Fibroblast of skin of left biceps (primary cell): ENCODE measurements at places on chromosomes 1 and 21.

GRCh38 chr1:12215118-12215961 is 14.5 kb upstream of the VPS13D start:
- DNase-seq = no peak

DNA sequence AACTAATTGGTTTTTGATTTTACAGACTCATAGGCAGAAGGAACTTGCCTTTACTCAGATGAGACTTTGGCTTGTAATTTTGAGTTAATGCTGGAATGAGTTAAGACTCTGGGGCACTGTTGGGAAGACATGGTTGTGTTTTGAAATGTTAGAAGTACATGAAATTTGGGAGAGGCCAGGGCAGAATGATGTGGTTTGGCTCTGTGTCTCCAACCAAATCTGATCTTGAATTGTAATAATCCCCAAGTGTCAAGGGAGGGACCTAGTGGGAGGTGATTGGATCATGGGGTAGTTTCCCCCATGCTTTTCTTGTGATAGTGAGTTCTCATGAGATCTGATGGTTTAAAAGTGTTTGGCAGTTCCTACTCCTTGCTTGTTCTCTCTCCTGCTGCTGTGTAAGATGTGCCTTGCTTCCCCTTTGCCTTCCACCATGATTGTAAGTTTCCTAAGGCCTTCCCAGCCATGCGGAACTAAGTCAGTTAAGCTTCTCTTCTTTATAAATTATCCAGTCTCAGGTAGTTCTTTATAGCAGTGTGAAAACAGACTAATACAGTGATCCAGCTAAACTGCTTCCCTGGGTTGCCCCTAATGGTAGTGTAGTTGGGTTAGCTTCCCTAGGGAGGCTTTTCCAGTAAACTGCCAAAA is 10.2 kb downstream of the CPT2 start:
- DNase-seq = no peak

- no peak for DNase-seq
Measured at GRCh38 chr1:27940297-27940696, 5.5 kb downstream of the SMPDL3B start.

DNA sequence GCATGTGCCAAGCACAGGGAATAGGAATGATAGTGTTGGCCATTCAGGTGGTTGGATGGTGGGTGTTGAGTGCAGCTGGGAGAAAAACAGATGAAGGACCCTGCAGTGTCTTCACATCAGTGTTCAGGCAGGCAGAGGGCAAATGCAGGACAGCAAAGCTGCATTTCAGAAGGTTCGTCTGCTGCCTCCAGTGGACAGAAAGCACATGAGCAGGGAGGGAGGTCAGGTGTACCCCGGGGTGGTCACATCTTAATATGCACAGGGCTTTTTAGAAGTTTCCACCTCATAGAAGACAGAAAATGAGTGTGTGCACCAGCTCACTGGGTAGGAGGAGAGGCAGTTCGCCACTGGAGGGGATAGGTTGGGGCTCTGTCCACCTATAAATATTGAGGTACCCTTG is 184.9 kb downstream of the SLC35F3 start:
- DNase-seq = no peak

DNA sequence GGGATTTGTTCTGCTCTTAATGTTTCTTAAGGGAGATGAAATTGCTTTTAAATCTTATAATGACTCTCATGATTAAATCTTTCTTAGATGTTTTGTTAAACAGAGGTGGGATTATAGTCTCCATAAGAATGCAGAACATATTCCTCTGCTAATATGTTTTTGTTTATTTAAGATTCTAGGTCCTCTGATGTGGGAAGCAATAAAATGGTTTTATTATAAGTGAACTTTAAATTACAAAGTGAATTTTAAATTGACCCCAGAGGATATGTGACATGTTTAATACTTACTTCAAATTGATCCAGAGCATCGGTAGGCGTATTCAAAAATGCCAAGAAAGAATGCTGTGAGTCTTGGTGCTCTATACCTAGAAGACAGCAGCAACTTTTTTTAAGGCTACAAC is 129.4 kb downstream of the COQ8A start:
- DNase-seq = no peak

- DNase-seq = no peak
Measured at GRCh38 chr1:176785791-176786190, 322.8 kb downstream of the PAPPA2 start.

DNA sequence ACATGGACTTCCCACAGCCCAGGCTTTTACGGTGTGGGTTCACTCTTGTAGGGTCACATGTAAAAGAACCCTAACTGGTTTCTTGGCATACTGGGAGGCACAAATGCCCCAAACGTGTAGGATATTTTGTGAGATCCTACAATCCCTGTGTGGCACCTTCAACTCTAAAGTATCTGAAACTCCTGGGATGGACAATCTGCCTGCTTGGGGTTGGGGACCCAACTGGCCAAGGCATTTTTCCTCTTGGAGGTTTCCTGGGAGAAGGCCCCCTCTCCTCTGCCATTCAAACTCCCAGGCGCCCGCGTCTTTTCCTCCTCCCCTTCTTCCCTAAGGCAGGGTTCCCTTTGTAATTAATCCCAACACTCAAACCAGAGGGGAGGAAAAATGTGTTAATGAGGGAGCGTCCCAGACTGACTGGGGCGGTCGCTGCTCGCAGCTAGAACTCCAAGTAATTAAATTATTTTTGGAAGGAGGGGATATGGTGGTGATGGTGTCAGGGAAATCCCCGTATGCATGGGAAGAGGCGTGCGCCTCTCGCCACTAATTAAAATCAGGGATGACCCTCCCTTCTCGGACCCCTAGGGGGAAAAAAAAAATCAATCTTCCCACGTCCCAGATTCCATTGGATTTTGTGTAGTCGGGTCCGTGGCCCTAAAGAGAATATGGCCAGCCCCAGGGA is 681 bp upstream of the VANGL2 start:
- DNase-seq = peak; percentile 14

DNA sequence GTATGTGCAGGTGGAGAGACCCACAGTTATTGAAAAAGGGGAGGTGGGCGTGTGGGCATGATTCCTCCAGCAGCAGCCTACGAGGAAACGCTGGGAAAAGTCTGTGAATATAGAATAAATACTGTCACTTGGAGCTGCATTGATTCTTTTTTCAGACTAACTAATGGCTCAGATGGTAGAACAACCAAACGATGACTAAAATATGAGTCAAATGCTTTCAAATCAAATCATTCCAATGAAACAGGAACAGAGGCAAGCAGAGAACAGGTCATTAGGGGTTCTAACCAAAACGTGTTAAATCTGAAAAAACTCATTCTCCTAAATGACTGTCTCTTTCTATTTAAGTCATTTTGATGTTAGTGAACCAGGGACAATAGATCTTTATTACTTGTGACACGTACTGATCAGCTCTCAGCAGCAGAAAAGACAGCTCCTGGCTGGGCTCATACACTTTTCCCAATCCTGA is 35.1 kb upstream of the SEC16B start:
- DNase-seq = no peak

DNA sequence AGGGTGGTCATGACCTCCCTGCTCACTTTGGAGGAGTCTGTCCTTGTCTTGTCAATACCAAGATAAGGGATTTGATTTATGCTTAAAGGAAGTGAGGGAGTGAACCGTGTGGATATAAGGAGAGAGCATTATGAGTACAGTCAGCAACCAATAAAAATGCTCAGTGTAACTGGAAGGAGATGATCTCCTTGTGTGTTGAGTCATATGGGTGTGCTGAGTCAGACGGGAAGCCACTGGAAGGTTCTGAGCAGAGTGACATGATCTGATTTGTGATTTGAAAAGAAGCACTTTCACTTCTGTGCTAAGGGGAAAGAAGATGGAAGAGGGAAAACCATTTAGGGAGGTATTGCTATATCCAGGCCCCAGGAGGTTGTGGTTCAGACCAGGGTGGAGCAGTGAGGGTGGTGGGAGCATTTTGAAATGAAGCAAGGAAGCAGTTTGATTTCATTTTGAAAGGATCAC is 2.5 kb upstream of the BCL10 start:
- DNase-seq = peak; percentile 80

DNA sequence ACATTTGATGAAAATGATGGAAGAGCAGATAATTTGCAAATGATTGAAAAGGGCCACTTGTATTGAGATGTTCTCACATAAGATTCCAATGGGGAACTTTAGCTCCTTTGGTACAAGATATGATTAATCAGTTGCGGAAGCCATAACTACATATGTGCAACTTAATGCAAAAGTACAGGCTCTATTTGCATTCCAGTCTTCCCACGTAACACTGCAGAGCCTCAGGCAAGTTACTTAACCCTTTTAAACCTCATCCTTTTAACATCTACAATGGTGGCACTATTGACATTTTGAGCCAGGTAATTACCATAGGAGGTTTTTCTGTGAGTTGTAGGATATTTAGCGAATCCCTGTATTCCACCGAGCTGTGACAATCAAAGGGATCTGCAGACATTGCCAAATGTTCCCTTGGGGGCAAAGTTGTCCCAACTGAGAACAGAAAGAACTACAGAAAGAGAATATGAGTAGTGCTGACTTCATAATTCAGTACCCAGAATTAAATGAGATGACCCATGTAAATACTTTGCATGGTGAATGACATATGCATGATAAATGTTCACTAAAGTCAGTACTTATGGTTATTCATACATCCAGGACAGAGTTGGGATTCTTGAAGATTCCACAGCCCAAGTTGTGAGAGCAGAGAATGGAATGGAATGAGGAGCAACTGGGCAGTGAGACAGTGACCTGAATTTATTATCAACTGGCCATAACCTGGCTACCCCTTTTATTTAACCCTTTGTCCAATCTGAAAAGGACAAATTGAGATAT is 62.6 kb downstream of the SPAG17 start:
- no peak for DNase-seq

GRCh38 chr1:151799179-151800022 is 5.8 kb downstream of the LINGO4 start:
- DNase-seq = no peak

- peak; percentile 12 for DNase-seq
Measured at GRCh38 chr1:46613661-46614603, 2.7 kb downstream of the MOB3C start.

DNA sequence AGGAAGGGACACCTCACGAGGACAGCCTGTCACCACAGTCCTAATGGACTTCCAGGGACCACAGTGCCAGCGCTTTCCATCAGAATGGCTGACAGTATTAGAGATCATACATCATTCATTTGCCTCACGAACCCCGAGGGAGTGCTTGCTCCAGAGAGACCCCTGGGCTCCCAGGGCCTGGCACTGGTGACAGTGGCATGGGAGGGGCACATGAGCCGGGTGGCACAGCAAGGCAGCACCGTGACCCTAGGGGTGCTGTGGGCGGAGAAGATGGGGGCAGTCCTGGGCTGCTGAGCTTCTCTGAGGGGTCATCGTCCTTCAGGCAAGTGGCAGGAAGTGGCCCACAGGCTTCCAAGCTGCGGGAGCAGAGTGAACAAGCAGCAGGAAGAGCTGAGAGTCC is 16.4 kb upstream of the TSPEAR start:
- DNase-seq = no peak

- DNase-seq = no peak
Measured at GRCh38 chr1:58898739-58899586, 115.1 kb upstream of the JUN start.

DNA sequence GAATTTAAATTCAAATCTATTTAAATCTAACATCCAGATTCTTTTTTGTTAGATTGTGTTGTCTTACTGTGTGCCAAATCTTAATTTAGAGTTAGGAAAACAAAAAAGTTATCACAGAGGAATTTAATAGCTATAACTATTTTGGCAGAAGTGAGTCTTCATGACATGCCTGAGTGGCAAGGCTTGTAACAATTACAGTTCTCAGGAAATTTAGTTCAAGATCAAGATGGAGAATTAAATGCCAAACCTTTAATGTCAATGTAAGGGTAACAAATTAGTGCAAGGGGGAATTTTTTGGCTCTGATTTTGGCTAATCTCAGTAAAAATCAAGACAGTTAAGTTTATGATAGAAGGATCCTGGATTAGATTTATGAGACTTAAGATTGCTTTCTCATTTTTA is 58.4 kb downstream of the GDAP2 start:
- no peak for DNase-seq

DNA sequence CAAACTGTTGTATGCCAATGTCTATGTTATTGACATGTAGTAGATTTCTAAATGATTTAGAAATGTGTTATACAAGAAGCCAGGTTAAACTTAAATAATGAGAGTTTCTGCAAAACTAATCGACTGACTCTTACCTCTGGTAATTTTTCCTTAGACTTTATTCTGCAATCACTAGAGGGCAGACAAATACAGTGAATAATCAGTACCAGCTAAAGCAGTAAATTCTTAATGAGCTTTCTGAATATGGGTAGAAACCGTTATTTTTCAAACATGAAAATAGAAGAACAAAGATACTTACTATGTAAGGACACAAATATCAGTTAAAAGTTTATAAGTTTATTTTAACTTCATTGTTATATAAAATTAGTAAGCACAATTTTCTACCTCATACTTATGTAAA is 97.9 kb upstream of the RGS1 start:
- DNase-seq = peak; percentile 21

- no peak for DNase-seq
Measured at GRCh38 chr1:199701726-199702125, 325.8 kb upstream of the NR5A2 start.

DNA sequence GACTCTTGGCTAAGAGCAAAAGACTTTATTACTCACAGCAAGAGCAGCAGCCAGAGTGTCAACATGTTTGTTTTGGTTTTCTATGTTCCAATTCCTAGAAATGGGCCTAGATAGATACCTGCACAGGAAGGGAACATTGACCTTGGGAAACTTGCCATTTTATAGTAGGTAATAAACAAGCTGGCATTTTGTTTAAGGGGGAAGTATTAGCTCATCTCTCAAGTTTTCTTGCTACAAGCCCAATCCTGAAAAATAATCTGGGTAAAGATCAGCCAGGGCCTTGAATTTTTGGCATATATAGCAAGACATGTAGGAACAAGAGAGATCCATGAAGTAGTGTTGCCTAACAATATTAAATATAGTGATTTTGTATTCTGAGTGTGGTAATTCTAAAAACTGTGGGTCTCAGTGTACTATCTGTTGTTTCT is 51.4 kb upstream of the RGL1 start:
- DNase-seq = no peak

DNA sequence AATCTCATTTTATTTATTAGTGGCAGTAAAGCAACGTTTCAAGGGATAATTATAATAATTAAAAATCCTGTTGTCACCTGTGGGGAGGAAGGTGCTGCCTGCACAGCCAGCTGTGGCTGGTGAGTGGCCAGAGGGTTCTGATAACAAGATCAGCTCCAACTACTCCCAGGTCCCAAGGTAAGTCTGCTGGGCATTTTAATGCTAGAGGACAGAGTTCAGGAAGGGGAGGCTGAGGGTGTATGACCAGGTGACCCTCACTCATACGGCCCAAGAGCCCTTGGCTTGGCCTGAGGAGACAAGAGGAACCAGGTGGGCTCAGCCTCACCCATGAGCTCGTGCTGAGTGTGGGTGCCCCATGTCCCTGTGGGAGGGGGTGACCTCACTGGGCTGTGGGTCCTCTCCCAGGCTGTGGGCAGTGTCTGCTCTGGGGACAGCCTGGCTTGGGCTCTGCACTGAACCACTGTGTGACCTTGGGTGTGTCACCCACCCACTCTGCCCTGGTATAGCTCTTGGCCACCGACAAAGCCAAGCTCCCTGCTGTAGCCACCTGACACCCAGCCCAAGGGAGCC is 223.8 kb downstream of the PTPRU start:
- no peak for DNase-seq

- DNase-seq = no peak
Measured at GRCh38 chr1:91697416-91697815, 188.5 kb downstream of the TGFBR3 start.

- DNase-seq = no peak
Measured at GRCh38 chr1:178396789-178397188, 100.0 kb downstream of the CLEC20A start.

GRCh38 chr1:152168535-152168868 is 9.5 kb upstream of the RPTN start:
- no peak for DNase-seq

- DNase-seq = no peak
Measured at GRCh38 chr1:231028682-231029081, 11.4 kb downstream of the FAM89A start.

- no peak for DNase-seq
Measured at GRCh38 chr1:22709227-22709626, 1.4 kb upstream of the EPHB2 start.
